Activated naive CD4-positive, alpha-beta T cell (primary cell): ENCODE measurements at places on chromosomes 1 and 21.

DNA sequence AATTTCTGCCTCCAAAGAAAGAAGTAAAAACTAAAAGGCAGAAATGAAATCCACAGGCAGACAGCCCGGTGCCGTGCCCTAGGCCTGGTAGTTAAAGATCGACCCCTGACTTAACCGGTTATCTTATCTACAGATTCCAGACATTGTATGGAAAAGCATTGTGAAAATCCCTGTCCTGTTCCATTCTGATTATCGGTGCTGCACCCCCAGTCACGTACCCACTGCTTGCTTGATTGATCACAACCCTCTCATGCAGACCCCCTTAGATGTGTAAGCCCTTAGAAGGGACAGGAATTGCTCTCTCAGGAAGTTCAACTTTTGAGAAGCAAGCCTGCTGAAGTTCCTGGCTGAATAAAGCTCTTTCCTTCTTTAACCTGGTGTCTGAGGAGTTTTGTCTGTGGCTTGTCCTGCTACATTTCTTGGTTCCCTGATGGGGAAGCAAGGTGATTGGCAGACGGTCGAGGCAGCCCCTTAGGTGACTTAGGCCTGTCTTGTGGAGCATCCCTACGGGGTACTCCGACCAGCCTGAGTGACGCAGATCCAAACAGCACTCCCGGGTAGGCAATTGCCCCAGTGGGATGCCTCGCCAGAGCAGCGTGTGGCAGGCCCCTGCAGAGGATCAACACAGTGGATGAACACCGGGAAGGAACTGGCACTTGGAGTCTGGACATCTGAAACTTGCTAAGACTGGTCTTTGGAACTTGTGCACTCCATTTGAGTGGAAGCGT lies 111.2 kb upstream of the PPM1J start:
- no peak for DNase-seq

DNA sequence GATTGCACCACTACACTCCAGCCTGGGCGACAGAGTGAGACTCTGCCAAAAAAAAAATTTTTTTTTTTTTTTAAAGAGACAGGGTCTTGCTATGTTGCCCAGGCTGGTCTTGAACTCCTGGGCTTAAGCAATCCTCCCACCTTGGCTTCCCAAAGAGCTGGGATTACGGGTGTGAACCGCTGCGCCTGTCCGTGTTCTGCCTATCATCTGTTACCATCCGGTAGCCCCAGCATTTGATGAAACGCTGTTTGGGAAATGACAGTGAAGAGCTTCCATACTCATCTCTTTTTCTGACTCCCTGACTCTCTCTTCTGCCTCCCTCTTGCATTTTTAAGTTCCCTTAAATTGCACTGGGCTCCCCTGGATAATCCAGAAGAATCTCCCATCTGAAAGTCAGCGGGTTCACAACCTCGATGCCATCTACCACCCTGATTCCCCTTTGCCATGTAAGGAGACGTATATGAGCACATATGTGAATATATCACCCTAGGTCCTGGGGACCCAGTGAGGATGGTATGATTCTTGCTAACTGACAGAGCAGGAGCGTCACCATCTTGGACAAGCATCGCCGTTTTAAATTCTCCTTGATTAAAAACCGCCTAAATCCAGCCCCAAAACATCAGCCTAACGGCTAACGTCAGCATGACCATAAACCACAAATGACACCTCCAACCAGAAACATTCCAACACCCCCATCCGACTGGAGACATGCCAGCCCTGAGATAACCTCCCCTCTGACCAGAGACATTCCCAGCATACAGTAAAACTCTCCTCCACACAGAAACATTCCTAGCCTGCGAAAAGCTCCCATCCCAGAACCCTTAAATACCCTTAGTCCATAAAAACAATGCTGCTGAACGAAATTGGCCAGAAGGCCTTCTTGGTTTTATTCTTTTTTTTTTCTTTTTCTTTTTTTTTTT lies 12.4 kb downstream of the TNFRSF8 start:
- no peak for DNase-seq

- DNase-seq: no peak
Measured at GRCh38 chr1:75133750-75134646, at the start of gene LHX8. Gene LHX8, plus strand, starts transcription at chr1:75134388. Its CDS starts 2,227 bp downstream, at chr1:75136615.

GRCh38 chr1:31812158-31812829 lies 3.5 kb downstream of the SPOCD1 start:
- no peak for DNase-seq

- DNase-seq: no peak
Measured at GRCh38 chr1:159849626-159850366, 12.7 kb downstream of the VSIG8 start.

GRCh38 chr1:207145401-207146058 lies 41.5 kb downstream of the C4BPA start:
- no peak for DNase-seq

DNA sequence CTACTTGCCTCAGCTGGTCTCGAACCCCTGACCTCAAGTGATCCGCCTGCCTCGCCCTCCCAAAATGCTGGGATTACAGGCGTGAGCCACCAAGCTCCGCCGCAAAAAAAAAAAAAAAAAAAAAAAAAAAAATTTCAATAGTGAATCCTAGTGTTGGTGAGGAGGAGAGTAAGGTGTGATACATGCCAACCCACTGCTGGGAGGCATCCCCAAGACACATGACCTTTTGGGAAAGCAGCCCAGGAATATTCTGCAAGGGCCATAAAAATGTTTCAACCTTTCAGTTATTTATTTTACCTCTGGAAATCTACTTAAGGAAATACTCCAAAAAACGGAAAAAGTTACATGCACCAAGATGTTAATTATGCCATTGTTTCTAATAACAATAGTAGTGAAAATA lies 69.0 kb downstream of the ITPKB start:
- DNase-seq: no peak

DNA sequence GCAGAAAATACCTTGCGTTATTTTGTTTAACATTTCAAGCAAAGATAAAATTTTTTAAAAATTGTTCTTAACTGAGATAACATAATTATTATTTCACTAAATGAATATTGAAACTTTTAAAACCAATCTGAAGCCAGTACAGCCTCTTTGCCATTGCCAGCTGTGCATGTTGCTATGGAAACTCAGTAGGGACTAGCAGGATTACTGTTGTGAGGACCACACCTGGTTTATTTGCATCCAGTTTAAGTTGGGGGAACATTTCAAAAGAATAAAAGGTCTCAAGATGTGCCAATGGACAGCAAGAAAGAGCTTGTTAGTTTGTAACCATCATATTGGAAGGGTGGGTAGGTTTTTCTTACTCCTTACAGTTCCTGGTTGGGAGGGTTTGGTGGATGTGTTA lies 80.7 kb downstream of the POU2F1 start:
- DNase-seq: no peak

DNA sequence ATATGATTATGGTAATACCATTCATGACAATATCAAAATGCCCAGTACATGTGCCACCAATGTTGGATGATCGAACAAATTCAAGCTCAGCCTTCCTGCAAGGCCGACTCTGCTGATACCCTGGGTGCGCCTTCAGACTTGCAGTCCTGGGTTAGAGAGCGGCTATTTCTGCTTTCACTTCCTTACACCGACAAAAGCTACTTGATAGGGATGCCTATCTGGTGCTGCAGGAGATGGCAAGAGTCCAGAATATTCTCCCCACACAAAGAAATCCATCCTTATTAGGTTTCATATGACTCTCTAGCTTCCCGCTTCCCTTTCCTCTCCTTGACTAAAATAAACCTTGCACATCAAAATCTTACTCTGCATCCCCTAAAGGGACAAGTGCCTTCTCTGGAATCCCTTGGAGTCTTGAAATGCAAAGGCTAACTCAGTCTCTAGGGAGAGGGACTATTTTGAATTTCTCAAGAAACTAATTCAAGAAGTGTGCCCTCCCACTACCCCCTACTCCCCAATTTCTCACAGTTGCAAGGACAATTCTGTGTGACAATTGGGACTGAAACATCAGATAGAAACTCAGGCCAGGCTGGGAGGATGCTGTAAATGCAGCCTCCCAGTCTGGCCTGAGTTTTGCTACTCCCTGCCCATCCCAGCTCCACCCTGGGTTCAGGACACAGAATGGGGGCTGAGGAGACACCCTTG lies 103.1 kb upstream of the USP24 start:
- DNase-seq: no peak
